ENCODE measurements at places on chromosomes 7 and 10. TPM values are rescaled to one million over a fixed set of nuclear protein-coding genes. Genes with fewer than 3 reads are reported as not detected.

- DNase-seq, result no peak
- no peaks in the 10 kb centered on the region for H3K4me1 ChIP-seq
- no peak overlapping the region for H3K4me3 ChIP-seq
- H3K36me3 ChIP-seq, result no peaks in the 10 kb centered on the region
These were observed 12.7 kb upstream of the FOXL3 start for GRCh38 chr7:277228-277627.

DNA sequence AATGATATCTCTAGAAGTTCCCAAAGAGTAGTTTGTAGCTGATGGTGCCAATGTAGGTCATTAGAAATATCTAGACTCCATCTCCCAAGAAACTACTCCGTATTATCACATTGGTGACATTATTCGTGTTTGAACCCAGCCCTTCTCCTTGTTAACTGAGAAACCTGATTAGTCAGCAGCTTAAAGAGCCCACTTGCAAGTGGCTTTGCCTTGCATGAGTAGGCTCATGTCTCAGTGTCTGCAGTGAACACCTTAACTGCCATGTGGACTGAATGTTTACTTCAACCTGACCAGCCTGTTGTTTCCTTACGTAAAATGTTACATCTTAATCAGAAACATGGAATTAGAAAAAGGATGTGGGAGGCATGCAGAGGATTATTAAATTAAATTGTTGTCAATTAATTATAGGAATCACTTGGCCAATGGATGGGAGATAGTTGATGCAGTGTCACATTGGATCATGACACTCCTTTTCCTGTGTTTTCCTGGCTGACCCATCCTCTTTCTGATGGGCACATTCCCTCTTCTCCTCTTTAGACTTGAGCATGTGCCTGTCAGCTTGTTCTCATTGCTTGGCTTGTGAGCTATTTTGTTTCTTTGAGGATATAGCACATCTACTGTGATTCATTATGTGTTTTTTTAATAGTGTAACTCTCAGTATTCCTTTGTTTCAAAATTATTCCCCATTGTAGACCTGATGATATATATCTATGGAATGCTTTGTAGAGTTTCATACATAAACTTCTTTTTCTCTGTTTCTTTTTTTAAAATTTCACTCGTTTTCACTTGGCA lies 18.0 kb downstream of the STARD3NL start:
- H3K36me3 ChIP-seq, result peaks cover 10% of the 10 kb centered on the region
- no peak for DNase-seq
- no peak overlapping the region for H3K4me3 ChIP-seq

- H3K4me3 ChIP-seq, result no peak overlapping the region
- H3K36me3 ChIP-seq, result no peaks in the 10 kb centered on the region
- H3K27me3 ChIP-seq, result no peaks in the 10 kb centered on the region
- no peaks in the 10 kb centered on the region for H3K4me1 ChIP-seq
- H3K27ac ChIP-seq, result no peak overlapping the region
These were observed 130.3 kb upstream of the MINDY3 start for GRCh38 chr10:15990535-15991129.

- no peak for DNase-seq
- no peaks in the 10 kb centered on the region for H3K4me1 ChIP-seq
- H3K27ac ChIP-seq, result no peak overlapping the region
- no peaks in the 10 kb centered on the region for H3K36me3 ChIP-seq
- no peaks in the 10 kb centered on the region for H3K27me3 ChIP-seq
These were observed 187.4 kb downstream of the CYP26A1 start for GRCh38 chr10:93261089-93261488.

DNA sequence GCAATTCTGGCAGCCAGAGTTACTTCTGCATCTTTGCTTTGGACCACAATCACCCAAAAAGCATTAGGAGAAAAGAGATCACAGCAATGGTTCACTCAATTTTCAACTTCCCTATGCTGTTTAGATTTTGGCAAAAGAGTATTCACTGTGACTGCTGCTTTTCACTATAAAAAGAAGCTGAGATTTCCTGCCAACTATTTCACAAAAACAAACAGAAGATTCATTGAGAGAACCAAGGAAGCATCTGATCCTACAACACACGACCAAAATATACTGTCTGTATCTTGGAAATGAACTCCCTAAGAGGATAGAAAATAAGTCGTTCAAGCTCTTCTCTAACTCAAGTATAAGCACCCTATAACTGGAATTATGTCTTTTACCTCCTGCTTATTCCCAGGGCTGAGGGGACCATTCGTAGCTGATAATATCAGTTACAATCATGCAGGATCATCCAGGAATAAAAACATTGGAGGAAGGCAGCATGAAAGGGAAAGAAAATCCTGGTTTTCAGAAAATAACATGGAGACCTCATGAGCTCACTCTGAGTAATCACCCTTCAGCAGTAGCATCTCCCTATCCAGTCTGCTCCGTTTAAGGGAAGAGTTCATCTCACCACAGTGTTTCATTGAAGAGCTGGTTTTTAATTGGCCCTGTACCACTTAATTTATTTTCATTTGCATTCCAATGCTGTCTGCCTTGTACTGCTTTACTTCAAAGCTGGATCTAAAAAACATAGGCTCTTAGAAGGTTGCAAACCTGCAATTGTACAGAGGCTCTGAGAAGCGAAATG lies 256.2 kb downstream of the PAXIP1 start:
- DNase-seq, result no peak
- no peaks in the 10 kb centered on the region for H3K36me3 ChIP-seq
- no peaks in the 10 kb centered on the region for H3K4me1 ChIP-seq
- H3K4me3 ChIP-seq, result no peak overlapping the region
- H3K27ac ChIP-seq, result no peak overlapping the region

- H3K36me3 ChIP-seq, result no peaks in the 10 kb centered on the region
- H3K4me1 ChIP-seq, result peaks cover 24% of the 10 kb centered on the region
- peak; percentile 69 for DNase-seq
- H3K4me3 ChIP-seq, result peak overlapping the region; percentile 6
- H3K27me3 ChIP-seq, result no peaks in the 10 kb centered on the region
These were observed 13.1 kb upstream of the ZMIZ2 start for GRCh38 chr7:44735403-44736165.

DNA sequence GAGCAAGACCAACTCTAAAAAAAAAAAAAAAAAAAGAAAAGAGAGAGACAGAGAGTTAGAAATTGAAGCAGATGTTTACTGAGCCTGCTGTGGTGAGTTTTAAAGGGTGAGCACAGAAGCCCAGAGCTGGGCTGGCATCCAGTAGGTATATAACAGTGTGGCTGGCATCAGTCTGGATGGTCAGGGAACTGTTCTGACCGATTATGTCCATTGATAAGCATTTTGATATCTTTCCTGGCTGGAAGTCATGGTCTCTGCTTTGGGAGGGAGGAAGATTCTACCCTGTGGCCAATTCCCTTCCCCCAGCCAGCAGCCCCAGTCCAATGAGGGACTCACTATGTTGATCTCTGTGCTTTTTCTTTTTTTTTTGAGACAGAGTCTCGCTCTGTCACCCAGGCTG lies 65.2 kb upstream of the PODXL start:
- H3K27me3 ChIP-seq, result peaks cover 6% of the 10 kb centered on the region
- no peaks in the 10 kb centered on the region for H3K36me3 ChIP-seq
- H3K4me3 ChIP-seq, result no peak overlapping the region
- H3K4me1 ChIP-seq, result no peaks in the 10 kb centered on the region
- DNase-seq, result no peak

DNA sequence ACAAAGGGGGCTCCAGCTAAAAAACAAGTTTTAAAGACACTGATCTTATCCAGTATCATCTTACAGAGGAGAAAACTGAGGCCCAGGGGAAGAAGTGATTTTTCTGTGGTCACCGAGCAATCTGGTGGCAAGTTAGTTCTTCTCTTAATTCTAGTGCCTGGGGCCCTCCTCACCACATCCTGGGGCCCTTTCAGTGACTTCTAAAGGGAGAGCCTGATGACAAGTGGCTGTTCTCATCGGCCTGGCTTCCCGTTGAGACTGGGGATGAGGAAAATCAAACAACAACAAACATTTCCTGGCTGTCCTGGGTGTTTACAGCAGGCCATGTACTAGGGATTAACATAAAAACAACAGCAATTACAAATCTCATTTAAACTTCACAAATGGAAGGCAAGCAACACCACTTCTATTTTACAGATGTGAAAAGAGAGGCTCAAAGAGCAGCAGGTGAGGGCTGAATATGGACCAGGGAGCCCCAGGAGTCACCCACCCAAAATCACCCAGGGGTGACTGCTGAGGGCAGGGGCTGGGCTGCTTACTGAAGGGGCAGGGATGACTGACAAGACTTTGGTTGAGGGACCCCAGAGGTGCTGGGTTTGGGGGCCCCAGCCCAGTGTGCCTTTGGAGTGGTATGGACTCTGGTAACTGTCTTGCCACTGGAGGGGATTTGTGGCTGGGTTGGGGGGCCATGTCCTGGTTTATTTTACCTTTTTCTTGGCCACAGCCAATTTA lies 24.7 kb upstream of the MTPAP start:
- peaks cover 18% of the 10 kb centered on the region for H3K4me1 ChIP-seq
- H3K27me3 ChIP-seq, result peaks cover 4% of the 10 kb centered on the region
- H3K36me3 ChIP-seq, result no peaks in the 10 kb centered on the region
- peak overlapping the region; percentile 64 for H3K27ac ChIP-seq
- H3K4me3 ChIP-seq, result no peak overlapping the region
- DNase-seq, result peak; percentile 61

- no peak for DNase-seq
- no peak overlapping the region for H3K27ac ChIP-seq
- no peaks in the 10 kb centered on the region for H3K27me3 ChIP-seq
- H3K4me3 ChIP-seq, result no peak overlapping the region
- H3K4me1 ChIP-seq, result no peaks in the 10 kb centered on the region
These were observed 11.5 kb upstream of the GPER1 start for GRCh38 chr7:1076184-1077072.

DNA sequence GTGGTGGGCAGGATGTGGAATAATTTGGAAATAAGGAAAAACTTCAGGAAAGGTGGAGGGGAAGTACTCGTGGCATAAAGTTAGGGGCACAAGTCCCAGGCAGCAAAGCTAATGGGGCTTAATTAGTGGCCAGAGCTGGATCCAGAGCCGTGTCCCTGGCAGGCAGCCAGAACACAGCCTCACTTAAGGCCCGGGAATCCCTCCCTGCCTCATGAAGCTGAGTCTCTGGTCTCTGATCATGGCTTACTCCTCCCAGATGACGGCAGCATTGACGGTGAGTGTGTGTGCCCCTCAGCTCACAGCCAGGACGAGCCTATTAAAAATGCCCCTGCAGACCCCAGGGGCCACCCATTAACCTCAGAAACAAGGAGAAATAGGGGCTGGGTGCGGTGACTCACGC lies 48.2 kb upstream of the NPTX2 start:
- H3K36me3 ChIP-seq, result no peaks in the 10 kb centered on the region
- no peak for DNase-seq
- H3K27me3 ChIP-seq, result peaks cover 9% of the 10 kb centered on the region
- H3K4me3 ChIP-seq, result no peak overlapping the region

DNA sequence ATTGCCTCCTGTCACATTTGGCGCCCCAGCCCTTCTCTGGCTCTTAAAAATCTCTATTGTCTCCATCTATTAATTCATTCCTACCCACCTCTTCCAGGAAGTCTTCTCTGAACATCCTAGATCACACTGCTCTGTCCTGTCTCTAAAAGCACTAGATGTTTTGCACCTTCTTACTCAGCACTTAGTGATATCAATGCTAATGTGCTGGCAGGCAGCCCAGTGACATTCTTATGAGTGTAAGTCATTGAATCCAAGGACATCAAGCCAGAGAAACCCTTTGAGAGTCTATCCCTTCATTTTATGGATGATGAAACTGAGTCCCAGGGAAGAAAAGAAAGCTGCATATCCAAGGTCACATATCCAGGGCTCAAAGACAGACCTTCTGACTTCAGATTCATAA lies 48.3 kb upstream of the PAX2 start:
- no peak overlapping the region for H3K27ac ChIP-seq
- peaks cover 10% of the 10 kb centered on the region for H3K4me1 ChIP-seq
- H3K4me3 ChIP-seq, result no peak overlapping the region
- H3K27me3 ChIP-seq, result peaks cover 20% of the 10 kb centered on the region

- peaks cover 2% of the 10 kb centered on the region for H3K27me3 ChIP-seq
- no peaks in the 10 kb centered on the region for H3K4me1 ChIP-seq
- H3K27ac ChIP-seq, result no peak overlapping the region
- no peaks in the 10 kb centered on the region for H3K36me3 ChIP-seq
These were observed 577.3 kb upstream of the GALNT17 start for GRCh38 chr7:70554646-70555045.

DNA sequence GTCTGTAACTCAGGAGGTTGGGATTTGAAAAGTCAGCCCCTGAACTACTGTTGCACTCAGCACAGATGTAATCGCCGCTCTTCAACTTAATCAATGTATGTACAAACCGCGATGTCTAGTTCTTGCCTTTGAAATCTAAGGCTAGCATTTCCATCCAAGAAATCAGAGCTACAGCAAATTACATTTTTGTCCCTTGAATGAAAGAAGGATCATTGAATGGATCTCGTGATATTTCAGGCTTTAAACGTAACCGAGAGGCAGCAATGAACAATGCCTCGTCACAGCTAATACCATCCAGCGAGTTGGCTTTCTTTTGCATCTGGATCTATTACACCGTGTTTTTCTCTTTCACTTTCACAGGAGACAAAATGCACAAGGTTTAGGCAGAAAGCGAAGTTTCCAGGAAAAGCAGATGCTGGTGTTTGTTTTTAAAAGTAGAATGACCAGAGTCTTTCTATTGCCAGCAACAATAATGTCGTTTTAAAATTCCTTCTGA lies 5.5 kb downstream of the SKIDA1 start:
- H3K36me3 ChIP-seq, result no peaks in the 10 kb centered on the region
- peak overlapping the region; percentile 44 for H3K27ac ChIP-seq
- peak; percentile 29 for DNase-seq
- H3K4me1 ChIP-seq, result peaks cover 36% of the 10 kb centered on the region
- peaks cover 60% of the 10 kb centered on the region for H3K27me3 ChIP-seq

- peak overlapping the region; percentile 49 for H3K4me3 ChIP-seq
- H3K36me3 ChIP-seq, result no peaks in the 10 kb centered on the region
- peaks cover 19% of the 10 kb centered on the region for H3K4me1 ChIP-seq
- DNase-seq, result peak; percentile 48
These were observed 120.6 kb downstream of the PRPF18 start for GRCh38 chr10:13707156-13707881.

GRCh38 chr7:78852951-78853350 lies 600.5 kb downstream of the MAGI2 start:
- no peak for DNase-seq
- H3K4me3 ChIP-seq, result no peak overlapping the region
- no peaks in the 10 kb centered on the region for H3K36me3 ChIP-seq
- no peaks in the 10 kb centered on the region for H3K27me3 ChIP-seq
- no peaks in the 10 kb centered on the region for H3K4me1 ChIP-seq
- no peak overlapping the region for H3K27ac ChIP-seq

DNA sequence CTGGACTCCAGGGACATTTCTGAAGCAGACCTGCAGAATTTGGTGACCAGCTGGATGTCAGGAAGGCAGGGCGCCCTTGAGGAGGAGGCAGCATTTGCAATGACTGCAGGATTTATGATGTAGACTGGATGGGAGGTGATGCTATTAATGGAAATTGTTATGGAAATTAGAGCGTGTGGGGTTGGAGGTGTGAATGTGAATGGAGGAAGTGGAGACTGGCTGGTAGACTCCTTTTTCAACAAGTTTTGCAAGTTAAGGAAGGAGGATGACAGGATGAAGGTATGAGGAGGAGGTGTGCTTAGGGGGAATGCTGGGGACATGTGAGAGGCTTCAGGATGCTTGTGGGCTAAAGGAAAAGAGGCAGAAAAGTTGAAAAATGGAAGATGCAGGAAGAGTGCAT lies 137.0 kb downstream of the TMEM178B start:
- DNase-seq, result no peak
- no peaks in the 10 kb centered on the region for H3K4me1 ChIP-seq
- H3K27me3 ChIP-seq, result peaks cover 13% of the 10 kb centered on the region
- no peak overlapping the region for H3K27ac ChIP-seq

GRCh38 chr10:100100651-100101184 lies 19.0 kb upstream of the CPN1 start:
- DNase-seq, result no peak
- peaks cover 36% of the 10 kb centered on the region for H3K27me3 ChIP-seq
- no peaks in the 10 kb centered on the region for H3K36me3 ChIP-seq
- H3K27ac ChIP-seq, result no peak overlapping the region
- H3K4me1 ChIP-seq, result no peaks in the 10 kb centered on the region
- no peak overlapping the region for H3K4me3 ChIP-seq

Gene COMTD1
- total RNA-seq, result 28.1 TPM

Gene NODAL
- total RNA-seq, result not detected

Gene KEL
- 0.44 TPM for total RNA-seq

Gene SHLD2
- total RNA-seq, result 29.9 TPM
